ENCODE measurements at places on chromosomes 16 and 17. TPM values are rescaled to one million over a fixed set of nuclear protein-coding genes. Genes with fewer than 3 reads are reported as not detected.
A peak's percentile ranks its signal among the peaks of the same experiment; 100 is the strongest.

DNA sequence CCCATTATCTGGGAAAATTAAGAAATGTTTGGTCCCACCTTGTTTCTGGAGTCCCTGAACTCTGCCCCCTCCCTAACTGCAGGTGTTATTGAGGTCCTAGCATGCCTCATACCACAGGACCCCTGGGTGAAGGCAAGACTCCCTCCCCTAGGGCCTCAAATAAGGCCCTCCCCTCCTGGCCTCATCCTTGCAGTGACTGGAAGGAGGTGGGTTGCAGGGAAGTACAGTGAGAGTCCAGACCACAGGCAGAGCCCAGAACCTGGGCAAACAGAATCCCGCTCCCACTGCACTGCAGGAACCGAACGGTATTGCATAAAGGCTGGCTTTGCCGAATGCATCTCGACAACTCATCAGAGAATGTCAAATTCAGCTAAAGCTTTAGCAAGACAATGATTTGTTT is 126.6 kb downstream of the ASIC2 start:
- no peak for DNase-seq
- H3K4me1 ChIP-seq = no peaks in the 10 kb centered on the region
- H3K27ac ChIP-seq = no peak overlapping the region
- no peaks in the 10 kb centered on the region for H3K36me3 ChIP-seq
- H3K27me3 ChIP-seq = no peaks in the 10 kb centered on the region

Gene RGS9
- total RNA-seq = 3.1 TPM

Gene TEX19
- total RNA-seq = 1.0 TPM

Gene NACA2
- total RNA-seq = not detected

- H3K4me1 ChIP-seq = peaks cover 8% of the 10 kb centered on the region
- DNase-seq = no peak
- no peaks in the 10 kb centered on the region for H3K27me3 ChIP-seq
Measured at GRCh38 chr16:85620374-85620773, 7.3 kb downstream of the GSE1 start.

Gene CCDC144A
- total RNA-seq = 1.5 TPM

Gene RAB26
- total RNA-seq = 1.0 TPM

DNA sequence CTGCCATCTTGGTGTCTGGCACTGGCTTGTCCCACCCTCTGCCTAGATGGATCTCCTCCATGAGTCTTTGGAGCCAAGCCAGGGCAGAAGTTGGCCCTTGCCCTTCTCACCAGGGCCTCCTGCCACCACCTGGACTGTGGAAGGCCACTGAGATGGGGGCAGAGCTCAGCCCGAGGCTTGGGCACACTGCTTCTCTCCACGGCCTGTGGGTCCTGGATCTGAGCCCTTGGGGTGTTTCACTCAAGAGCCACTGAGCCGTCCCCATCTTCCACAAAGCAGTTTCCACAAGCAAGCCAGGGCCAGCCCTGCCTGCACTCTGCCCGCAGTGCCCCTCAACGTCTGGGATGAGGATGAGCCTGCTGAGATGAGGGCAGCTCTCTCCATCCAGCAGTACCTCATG is 16.7 kb upstream of the CD300A start:
- peaks cover 8% of the 10 kb centered on the region for H3K4me1 ChIP-seq
- no peak overlapping the region for H3K4me3 ChIP-seq
- H3K27me3 ChIP-seq = peaks cover 8% of the 10 kb centered on the region
- H3K36me3 ChIP-seq = no peaks in the 10 kb centered on the region
- H3K27ac ChIP-seq = no peak overlapping the region

Gene SLFN12L
- total RNA-seq = not detected

DNA sequence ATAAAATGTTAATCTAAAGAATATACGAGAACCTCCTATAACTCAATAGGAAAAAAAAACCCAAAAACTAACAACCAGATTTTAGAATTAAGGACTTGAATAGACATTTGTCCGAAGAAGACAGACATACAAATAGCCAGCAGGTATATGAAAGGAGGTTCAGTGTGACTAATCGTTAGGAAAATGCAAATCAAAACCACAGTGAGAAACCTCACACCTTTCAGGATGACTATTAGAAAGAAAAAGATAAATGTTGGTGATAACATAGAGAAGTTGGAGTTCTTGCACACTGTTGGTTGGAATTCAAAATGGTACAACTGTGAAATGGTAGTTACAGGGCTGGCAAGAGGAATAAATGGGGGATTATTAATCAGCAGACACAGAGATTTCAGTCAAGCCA is 339.0 kb downstream of the TMEM114 start:
- H3K27ac ChIP-seq = no peak overlapping the region
- H3K4me3 ChIP-seq = no peak overlapping the region
- no peaks in the 10 kb centered on the region for H3K27me3 ChIP-seq
- DNase-seq = no peak
- no peaks in the 10 kb centered on the region for H3K36me3 ChIP-seq

- no peaks in the 10 kb centered on the region for H3K36me3 ChIP-seq
- H3K27me3 ChIP-seq = no peaks in the 10 kb centered on the region
- no peak overlapping the region for H3K4me3 ChIP-seq
Measured at GRCh38 chr16:52463904-52464303, 83.0 kb downstream of the TOX3 start.

DNA sequence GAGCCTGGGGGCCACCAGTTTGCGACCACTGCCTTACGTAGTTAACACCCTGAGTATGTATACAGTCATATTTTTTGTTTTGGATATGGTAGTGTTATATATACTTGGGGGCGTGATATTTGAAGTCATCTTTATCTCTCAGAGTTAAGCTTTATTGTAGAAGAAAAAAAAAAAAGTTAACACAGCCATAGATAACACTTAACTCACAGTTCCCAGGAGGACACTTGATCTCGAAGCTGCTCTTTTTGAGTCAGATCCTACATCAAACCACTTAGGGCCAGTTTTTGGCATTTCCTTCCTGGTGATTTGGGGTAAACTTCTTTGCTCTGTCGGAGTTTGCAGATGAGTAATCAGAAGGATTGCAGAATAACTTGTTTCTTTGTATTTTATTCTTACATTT is 5.8 kb downstream of the ITPRIPL2 start:
- DNase-seq = no peak
- H3K27ac ChIP-seq = no peak overlapping the region
- H3K4me3 ChIP-seq = no peak overlapping the region
- H3K27me3 ChIP-seq = no peaks in the 10 kb centered on the region
- no peaks in the 10 kb centered on the region for H3K36me3 ChIP-seq

DNA sequence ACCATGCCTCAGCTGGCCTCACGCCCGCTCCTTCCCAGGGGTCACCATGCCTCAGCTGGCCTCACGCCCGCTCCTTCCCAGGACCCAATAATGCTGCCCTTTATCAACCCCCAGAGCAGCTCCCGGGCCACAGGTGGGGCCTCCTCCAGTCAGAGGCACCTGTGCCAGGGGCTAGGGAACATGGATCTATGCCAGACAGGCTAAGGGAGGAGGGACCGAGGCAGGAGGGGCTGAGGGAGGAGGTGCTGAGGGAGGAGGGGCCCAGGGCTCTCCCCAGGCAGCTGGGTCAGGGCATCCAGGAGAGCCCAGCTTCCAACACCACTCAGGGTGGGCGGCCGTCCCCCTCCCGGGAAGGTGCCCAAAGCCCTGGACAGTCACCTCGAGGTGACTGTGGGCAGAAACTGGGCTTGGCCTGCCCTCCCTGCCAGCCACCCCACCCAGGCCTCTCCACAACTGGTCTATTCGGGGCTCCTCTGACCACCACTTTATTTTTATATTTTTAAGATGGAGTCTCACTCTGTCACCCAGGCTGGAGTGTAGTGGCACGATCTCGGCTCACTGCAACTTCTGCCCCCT is 19.4 kb downstream of the UTS2R start:
- no peak for DNase-seq
- no peak overlapping the region for H3K27ac ChIP-seq
- H3K36me3 ChIP-seq = peaks cover 35% of the 10 kb centered on the region
- no peak overlapping the region for H3K4me3 ChIP-seq
- H3K4me1 ChIP-seq = peaks cover 24% of the 10 kb centered on the region
- H3K27me3 ChIP-seq = peaks cover 5% of the 10 kb centered on the region

Gene SLC6A2
- not detected for total RNA-seq

DNA sequence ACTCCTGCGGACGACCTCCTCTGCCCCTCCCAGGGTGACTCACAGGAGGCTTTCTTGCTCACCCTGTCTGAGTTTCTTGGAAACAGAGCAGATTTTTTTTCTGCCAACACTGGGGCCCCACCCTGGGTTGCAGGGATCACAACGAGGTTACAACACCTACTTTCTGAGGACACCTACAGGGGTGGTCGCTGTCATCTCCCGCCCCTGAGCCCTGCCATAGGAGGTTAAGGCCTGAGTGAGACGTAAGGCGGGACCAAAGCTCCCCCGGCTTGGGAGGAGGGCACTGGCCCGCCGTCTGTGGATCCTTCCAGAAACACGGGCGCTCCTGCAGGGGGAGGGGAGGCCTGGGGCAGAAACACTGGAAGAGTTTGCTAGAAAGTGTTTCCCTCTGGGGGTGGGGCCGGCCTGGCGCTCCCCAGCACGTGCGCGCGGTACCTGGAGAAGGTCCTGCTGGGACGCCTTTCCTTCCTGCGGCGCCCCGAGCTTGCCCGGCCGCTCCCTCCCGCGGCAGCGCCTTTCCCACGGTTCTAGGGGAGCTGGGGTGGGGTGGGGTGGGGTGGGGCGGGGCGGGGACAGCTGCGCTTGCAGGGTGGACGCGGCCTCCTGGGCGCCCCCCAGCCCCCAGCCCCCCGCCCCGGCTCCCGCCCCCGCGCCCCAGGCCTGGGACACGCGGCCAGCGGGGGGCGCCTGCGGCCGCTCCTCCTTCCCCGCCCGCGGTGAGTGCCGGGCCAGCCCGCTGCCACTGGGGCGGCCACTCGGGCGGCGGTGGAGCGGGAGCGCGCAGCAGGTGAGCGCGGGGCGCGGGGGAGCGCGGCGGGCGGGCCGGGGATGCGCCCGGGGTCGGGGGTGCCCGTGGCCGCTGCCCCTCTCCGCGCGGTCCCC is 20.7 kb upstream of the ADCY7 start:
- peak; percentile 54 for DNase-seq
- no peaks in the 10 kb centered on the region for H3K36me3 ChIP-seq
- peaks cover 6% of the 10 kb centered on the region for H3K27me3 ChIP-seq

Gene CCL4L2
- total RNA-seq = not detected

- no peak overlapping the region for H3K27ac ChIP-seq
- peaks cover 9% of the 10 kb centered on the region for H3K4me1 ChIP-seq
- H3K4me3 ChIP-seq = no peak overlapping the region
- no peaks in the 10 kb centered on the region for H3K27me3 ChIP-seq
- DNase-seq = peak; percentile 65
Measured at GRCh38 chr16:5215901-5216300, 118.3 kb upstream of the EEF2KMT start.

- peaks cover 12% of the 10 kb centered on the region for H3K4me1 ChIP-seq
- H3K4me3 ChIP-seq = peak within 1 kb of the TSS; percentile 70
- H3K27ac ChIP-seq = no peak within 1 kb of the TSS
- no peaks in the 10 kb centered on the region for H3K27me3 ChIP-seq
Measured at GRCh38 chr16:70438969-70439862, at the start of gene ST3GAL2. Gene ST3GAL2, minus strand, starts transcription at chr16:70439100. Its CDS starts 40,570 bp downstream, at chr16:70398530.

GRCh38 chr16:1613728-1614455 is 1.7 kb downstream of the CRAMP1 start:
- no peak overlapping the region for H3K27ac ChIP-seq
- peak; percentile 17 for DNase-seq
- peaks cover 6% of the 10 kb centered on the region for H3K4me1 ChIP-seq
- peaks cover 11% of the 10 kb centered on the region for H3K36me3 ChIP-seq
- no peaks in the 10 kb centered on the region for H3K27me3 ChIP-seq

GRCh38 chr16:87132361-87133014 is 184.7 kb downstream of the C16orf95 start:
- no peak overlapping the region for H3K4me3 ChIP-seq
- no peaks in the 10 kb centered on the region for H3K27me3 ChIP-seq
- DNase-seq = peak; percentile 67
- peaks cover 6% of the 10 kb centered on the region for H3K4me1 ChIP-seq
- H3K27ac ChIP-seq = no peak overlapping the region
- H3K36me3 ChIP-seq = no peaks in the 10 kb centered on the region

DNA sequence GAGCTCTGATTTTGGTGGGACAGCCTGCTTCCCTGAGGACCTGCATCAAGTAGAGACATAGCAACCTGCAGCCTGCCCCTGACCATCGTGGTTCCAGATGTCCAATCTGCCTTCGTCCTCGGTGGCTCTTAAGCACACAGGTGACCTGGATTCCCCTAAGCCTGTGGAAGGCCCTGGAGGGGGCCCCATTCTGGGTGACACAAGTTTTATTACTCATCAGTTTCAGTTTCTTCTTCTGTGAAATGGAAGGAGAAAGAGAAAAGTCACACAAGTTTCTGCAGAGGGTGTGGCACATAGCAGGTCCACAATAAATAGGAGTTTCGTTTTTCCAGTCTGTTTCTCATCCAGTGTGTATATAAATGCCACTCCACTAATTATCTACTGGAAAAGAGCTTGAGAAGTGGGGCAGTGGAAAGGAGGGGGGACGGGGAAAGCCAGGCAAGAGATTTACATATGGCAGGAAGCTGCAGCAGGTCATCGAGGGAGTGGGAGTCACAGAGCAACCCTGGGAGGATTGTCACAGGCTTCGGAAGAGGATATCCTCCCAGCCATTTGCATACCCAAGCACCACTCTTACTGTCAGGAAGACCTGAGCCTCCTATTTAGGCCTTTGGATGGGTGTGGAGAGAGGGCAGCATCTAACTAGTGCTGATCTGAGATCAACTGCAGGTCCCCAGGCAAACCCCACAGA is 10.0 kb upstream of the NOS2 start:
- DNase-seq = no peak
- no peak overlapping the region for H3K27ac ChIP-seq
- no peaks in the 10 kb centered on the region for H3K36me3 ChIP-seq
- no peaks in the 10 kb centered on the region for H3K4me1 ChIP-seq

Gene KRTAP4-9
- total RNA-seq = not detected

Gene NPIPA7
- total RNA-seq = 10.4 TPM

DNA sequence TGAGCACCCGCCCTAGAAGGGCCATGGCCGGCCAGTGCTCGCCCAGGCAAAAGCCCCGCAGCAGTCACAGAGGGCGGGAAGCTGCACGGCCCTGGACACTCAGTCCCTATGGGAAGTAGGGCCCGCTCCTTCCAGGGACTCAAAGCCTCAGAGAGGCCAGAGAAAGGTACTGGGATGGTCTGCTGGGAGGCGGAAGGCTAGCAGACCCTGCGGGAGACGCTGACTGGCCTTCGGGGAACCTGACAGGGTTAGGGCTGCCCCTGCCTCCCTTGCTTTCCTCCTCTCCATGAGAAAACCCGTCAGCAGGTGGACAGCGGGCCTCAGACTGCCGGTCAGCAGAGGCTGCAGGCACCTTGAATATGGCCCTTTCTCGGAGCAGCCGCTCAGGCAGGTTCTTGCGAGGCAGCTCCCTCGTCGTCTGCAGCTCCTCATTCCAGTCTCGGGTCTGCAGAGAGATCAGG is 11.5 kb downstream of the CLUH start:
- DNase-seq = no peak
- no peaks in the 10 kb centered on the region for H3K4me1 ChIP-seq
- no peaks in the 10 kb centered on the region for H3K27me3 ChIP-seq
- H3K27ac ChIP-seq = no peak overlapping the region
- no peak overlapping the region for H3K4me3 ChIP-seq

Gene NATD1
- 5.4 TPM for total RNA-seq

GRCh38 chr16:68724797-68725196 is 12.3 kb upstream of the CDH1 start:
- H3K27me3 ChIP-seq = no peaks in the 10 kb centered on the region
- no peaks in the 10 kb centered on the region for H3K36me3 ChIP-seq
- H3K27ac ChIP-seq = no peak overlapping the region
- H3K4me3 ChIP-seq = no peak overlapping the region

Gene IGF2BP1
- 114 TPM for total RNA-seq

Gene SYNGR3
- 0.73 TPM for total RNA-seq

Gene CLTC
- 209 TPM for total RNA-seq

Data from SJCRH30 (cell line).